NCI-H1105 (cell line): ENCODE measurements at places on chromosomes 2 and 18.

DNA sequence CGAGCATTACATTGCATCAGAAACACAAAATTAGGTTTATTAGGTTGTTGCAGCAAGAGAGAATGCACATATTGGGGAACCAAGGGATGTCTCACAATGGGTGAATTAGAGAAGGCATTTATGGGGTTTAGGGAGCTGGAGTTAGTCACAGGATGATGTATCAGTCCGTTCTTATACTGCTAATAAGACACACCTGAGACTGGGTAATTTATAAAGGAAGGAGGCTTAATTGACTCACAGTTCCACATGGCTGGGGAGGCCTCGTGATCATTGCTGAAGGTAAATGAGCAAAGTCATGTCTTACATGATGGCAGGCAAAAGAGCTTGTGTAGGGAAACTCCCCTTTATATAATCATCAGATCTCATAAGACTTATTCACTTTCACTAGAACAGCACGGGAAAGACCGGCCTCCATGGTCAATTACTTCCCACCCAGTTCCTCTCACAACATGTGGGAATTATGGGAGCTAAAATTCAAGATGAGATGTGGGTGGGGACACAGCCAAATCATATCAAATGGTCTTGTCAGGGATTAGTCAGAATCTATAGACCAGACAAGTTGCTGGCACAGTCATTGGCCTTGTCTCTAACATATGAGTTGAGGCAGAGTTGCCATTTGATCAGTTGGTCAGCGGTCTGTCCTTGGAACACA lies 61.9 kb upstream of the RBMS1 start:
- DNase-seq, result no peak

DNA sequence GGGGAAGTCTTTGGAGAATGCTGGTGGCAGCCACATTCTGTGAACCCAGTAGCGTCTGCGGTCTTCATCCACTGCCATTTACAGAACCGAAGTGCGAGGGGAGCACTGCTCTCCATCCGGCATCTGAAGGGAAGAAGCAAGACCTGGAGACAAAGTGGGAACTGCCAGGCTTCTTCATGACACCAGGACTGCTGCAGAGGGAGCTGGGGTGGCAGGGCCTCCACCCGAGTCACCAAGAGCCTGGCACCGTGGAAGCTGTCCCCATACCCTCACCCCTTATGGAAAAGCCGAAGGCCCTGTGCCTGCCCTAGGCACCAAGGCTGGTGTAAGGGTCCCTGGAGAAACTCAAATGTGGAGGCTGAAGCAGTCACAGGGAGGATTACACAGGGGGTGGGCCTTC lies 79.8 kb downstream of the CIB4 start:
- DNase-seq, result no peak

GRCh38 chr2:128562471-128563347 lies 244.0 kb upstream of the HS6ST1 start:
- DNase-seq, result no peak

GRCh38 chr2:16656784-16657391 lies 8.7 kb downstream of the CYRIA start:
- DNase-seq, result no peak

- no peak for DNase-seq
Measured at GRCh38 chr2:176691471-176691870, 422.2 kb downstream of the MTX2 start.

- DNase-seq, result no peak
Measured at GRCh38 chr2:127195140-127196074, 24.7 kb downstream of the CYP27C1 start.

DNA sequence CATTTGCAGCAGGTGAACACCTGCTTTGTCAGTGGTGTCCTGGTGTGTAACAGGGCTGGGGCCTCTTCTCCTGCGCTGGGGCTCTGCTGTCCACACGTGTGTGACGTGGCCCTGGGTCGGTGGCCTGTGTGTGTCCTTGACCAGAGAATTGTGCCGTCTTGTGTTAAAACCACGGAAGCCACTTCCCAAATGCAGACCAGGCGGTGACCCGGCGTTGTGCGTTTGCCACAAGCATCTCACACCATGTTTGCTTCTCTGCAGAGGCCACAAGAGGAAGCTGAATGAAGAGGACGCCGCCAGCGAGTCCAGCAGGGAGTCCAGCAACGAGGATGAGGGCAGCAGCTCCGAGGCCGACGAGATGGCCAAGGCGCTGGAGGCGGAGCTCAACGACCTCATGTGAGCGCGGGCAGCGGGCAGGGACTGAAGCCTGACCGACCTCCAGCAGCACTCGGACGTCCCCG lies 44.3 kb upstream of the KCNG2 start:
- DNase-seq, result no peak

GRCh38 chr2:113133704-113134598 lies 6.6 kb downstream of the IL1RN start:
- no peak for DNase-seq

- DNase-seq, result no peak
Measured at GRCh38 chr2:241112592-241112991, 10.5 kb upstream of the MTERF4 start.

DNA sequence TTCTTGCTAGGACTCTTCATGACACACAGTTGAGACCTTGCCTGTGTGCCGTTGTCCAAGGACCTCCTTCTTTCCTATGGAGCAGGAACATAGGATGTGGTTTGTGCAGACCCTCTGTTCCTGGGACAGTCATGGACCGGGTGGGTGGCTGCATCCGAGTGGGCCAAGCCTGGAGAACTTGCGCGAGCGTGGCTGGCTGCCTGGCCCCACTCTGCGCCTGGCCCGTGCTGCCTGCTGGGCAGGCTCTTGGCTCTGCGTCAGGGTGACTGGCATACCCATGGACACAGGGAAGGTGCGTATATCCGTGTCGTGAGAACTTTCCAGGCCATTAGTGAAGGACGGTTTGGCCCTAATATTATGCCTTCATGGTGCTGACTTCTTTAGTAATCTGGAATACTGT lies 68.2 kb downstream of the DCDC2C start:
- DNase-seq, result no peak
